Stimulated activated CD8-positive, alpha-beta memory T cell treated with anti-CD3 and anti-CD28 coated beads, Interleukin-4, amount 100 ng/mL, for 4 hours (primary cell): ENCODE measurements at places on chromosomes 2 and 18.

DNA sequence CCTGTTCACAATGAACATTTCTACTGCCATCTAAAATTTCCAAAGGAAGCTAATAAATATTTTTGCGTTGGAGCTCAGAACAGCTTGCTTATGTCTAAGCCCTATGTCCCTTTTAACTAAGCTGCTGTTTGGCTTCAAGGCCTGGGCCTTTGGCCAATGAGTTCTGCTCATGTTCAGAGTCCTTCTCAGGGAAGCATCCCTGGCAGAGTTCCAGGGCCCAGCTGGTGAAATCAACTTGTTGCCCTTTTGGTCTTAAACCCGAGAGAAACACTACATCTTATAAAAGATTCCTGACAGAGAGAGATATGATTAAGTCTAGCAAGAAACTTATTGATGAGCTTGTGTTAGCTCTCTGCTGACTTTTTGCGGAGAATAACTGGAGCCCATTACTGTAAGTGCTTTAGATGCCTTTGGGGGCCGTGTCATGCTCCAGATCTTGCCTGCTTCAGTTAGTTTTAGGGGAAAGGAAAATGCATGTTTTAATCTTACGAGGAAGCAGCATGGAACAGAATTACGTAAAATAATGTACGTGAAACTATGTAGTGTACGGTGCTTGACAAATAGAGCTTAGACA, 102.5 kb upstream of the NOSTRIN start:
- DNase-seq, result no peak

DNA sequence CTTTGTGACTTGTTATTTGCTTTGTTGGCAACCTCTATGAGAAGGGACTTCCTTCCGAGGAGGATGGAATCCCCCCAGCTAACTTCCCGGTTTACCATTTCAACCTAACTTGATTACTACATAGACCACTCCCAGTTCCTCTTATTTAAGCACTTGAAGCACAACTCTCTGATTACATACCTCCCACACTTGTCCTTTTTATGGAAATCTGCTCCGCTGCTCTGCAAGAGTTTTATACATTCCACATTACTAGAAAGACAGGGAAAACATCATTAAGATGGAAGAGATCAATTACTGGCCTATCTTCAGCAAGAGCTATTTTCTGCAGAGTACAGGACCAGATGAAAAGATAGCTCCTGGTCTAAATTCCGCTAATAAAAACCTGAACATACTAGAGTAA, 160.0 kb upstream of the PGAP1 start:
- DNase-seq, result no peak

DNA sequence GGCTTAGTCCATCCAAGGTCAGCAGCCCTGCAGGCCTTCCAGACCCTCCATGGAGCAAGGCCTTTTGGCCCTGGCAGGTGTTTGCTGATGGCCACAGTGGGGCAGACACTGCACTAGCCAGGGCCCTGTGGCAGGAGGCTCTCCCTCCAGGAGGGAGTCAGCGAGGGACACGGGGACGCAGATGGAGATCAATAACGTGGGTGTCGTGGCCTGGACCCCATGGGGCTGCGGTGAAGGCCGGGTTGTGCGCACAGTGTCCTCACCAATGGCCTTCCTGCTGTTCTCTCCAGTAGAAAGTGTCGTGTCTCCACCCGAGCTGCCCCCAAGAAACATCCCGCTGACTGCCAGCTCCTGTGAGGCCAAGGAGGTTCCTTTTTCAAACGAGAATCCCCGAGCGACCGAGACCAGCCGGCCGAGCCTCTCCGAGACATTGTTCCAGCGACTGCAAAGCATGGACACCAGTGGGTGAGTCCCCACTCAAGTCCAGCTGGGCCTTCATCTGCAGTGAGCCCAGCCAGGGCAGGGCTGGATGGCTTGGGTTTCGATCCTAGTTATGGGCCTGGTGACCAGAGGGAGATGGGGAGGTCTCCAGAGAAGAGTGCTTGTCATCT, 65.4 kb downstream of the INPP5D start:
- no peak for DNase-seq

- DNase-seq, result peak; percentile 9
These were observed 51.4 kb downstream of the KIF5C start for GRCh38 chr2:148926291-148926961.

GRCh38 chr2:112782234-112782799, 2.0 kb downstream of the IL1A start:
- no peak for DNase-seq

DNA sequence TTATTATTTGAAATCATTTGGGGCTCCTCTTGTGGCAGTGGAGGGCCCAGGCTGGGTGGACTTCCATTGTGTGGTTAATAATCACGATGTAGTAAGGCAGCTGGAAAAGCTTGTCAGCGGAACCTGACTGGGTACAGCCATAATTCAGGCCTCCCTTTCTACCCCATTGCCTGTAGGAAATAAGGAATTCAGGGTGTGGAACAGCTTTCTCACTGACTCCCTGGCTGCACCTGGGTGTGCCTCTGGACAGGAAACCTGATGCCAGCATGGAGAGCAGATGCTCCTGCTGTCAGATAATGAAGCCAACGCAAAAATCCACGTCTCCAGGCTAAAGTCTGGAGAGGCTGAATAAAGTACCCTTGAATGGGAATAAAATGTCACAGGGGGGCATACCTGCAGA, 44.2 kb downstream of the LYPD6B start:
- no peak for DNase-seq

GRCh38 chr2:14817848-14818247, 185.3 kb downstream of the LRATD1 start:
- DNase-seq, result no peak

DNA sequence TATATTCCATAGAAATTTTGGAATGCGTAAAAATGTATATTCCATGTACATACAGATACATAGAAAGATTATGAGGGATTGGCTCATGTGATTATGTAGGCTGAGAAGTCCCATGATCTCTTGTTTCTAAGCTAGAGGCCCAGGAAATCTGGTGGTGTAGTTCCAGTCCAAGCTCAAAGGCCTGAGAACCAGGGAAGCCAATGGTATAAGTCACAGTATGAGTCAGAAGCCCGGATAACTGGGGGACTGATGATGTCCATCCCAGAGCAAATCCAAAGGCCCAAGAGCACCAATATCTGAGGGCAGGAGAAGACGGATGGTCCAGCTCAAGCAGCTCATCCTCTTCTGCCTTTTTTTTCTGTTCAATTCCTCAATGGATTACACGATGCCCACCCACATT, 385.0 kb upstream of the KLHL29 start:
- no peak for DNase-seq

GRCh38 chr18:40450751-40451150, 1504.3 kb upstream of the PIK3C3 start:
- no peak for DNase-seq

GRCh38 chr18:49560624-49561288, 1.1 kb upstream of the LIPG start:
- no peak for DNase-seq

- no peak for DNase-seq
These were observed 335.6 kb upstream of the ID2 start for GRCh38 chr2:8346208-8346607.

DNA sequence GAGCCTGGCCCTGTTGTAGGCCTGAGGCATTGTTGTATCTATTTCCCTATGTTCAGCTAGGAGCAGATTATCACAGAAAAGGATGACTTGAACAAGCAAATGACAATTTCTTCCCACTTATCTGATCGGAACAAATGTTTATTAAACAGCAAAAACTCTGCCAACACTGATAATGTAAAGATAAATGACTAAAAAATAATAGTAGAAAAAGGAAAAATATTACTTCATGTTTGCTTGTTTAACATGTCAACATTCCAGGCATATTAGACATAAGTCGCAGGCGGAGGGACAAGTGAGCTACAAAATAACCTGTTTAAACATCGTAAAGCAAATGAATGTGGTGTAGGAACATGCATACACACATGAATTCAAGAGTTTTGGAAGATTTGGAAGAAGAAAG, 257.9 kb downstream of the TMX3 start:
- no peak for DNase-seq

- DNase-seq, result no peak
These were observed 1584.3 kb upstream of the ACVR2A start for GRCh38 chr2:146260551-146260950.

DNA sequence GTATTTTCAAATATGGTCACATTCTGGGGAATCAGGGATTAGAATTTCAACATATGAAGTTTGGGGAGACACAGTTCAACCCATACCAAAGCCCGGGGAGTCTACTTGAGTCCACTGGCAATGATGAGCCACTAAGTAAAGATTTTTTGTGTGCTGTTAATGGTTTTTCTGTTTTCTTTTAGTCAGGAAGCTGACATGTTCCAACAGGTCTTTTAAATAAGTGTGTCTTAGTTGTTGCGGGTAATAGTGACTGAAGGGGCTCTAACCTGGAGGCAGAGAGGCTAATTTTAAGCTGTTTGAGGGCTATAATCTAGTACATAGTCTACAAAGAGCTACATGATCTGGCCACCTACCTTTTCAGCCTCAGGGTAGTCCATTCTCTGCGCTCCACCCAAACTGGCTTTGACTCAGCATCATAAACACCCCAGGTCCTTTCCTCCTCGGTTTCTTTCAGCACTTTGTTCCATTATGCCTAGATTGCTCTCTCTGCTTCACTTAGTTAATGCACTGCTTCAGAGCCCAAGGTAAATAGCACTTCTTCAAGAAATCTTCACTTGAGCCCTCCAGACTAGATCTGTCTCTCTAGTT, 17.6 kb upstream of the UBE2E3 start:
- DNase-seq, result no peak

- no peak for DNase-seq
These were observed 273.3 kb upstream of the TCF4 start for GRCh38 chr18:55861266-55861665.

- no peak for DNase-seq
These were observed 139.0 kb downstream of the MSH2 start for GRCh38 chr2:47541848-47542450.

DNA sequence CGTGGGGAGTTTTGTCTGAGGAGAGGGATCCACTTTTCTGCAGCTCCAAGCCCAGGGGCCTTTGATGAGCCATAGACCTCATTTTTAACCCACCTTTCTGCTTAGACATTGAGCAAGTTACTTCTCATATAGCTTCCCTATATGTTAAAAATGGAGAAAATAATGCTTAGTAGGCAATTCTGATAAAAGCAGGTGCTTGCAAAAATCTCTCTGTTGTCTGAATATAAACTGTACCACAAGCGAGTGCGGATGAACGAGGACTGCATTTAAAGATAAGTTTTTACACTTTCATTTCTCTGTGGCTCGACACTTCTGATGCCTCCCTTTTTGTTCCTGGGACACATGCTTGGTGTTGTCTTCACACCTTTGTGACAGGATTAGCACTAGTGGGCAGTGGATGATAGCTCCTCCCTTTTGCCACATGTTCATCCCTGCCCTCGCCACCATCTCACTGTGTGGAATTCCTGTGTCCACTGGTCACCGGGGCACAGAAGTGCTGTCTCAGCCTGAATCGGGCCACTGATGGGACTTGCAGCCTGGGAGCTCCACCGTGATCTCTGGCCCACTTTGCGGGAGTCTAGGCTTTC, 1.6 kb downstream of the TYMS start:
- DNase-seq, result no peak

- DNase-seq, result no peak
These were observed 18.4 kb downstream of the ABI2 start for GRCh38 chr2:203346612-203347011.

GRCh38 chr2:119748135-119748534, 11.6 kb upstream of the PTPN4 start:
- DNase-seq, result no peak
